ENCODE measurements at places on chromosomes 4 and X.

GRCh38 chr4:25489253-25489797 is 112.3 kb downstream of the ANAPC4 start:
- no peak for DNase-seq

- no peak for DNase-seq
These were observed 393.6 kb downstream of the GPAT3 start for GRCh38 chr4:83929550-83929949.

GRCh38 chrX:45472968-45473367 is 272.3 kb upstream of the DIPK2B start:
- DNase-seq = no peak

DNA sequence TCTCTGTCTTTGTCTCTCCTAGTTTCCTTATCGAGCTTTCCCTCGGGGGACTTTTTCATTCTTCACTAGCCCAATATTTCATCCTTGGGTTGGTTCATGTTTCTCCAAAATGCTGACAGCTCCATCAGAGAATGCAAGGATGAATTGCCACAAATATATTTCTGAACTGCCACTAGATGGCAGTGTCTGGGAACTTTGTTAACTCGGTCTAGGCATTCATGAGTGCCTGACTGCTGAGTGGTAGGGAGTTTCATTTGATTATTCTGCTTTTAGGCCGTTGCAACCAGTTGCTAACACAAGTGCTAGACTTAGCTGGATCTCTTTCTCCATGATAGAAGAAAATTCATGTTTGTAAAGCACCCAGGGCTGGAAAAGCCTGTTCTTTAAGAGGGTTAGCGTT is 73.5 kb upstream of the RAP2C start:
- DNase-seq = no peak

GRCh38 chr4:6417516-6418050 is 54.8 kb downstream of the PPP2R2C start:
- DNase-seq = no peak

GRCh38 chrX:118360429-118361125 is 14.7 kb downstream of the WDR44 start:
- no peak for DNase-seq

- no peak for DNase-seq
These were observed 32.7 kb upstream of the JADE1 start for GRCh38 chr4:128776794-128777216.

GRCh38 chr4:52825460-52826090 is 36.5 kb upstream of the RASL11B start:
- DNase-seq = no peak

GRCh38 chr4:94650134-94650495 is 107.6 kb upstream of the BMPR1B start:
- no peak for DNase-seq
